Stimulated activated CD8-positive, alpha-beta memory T cell treated with anti-CD3 and anti-CD28 coated beads, Interleukin-4, amount 100 ng/mL, for 1 hour (primary cell): ENCODE measurements at places on chromosomes 5 and 9.

- DNase-seq = no peak
Measured at GRCh38 chr9:79574781-79575180, 3.0 kb downstream of the TLE4 start.

DNA sequence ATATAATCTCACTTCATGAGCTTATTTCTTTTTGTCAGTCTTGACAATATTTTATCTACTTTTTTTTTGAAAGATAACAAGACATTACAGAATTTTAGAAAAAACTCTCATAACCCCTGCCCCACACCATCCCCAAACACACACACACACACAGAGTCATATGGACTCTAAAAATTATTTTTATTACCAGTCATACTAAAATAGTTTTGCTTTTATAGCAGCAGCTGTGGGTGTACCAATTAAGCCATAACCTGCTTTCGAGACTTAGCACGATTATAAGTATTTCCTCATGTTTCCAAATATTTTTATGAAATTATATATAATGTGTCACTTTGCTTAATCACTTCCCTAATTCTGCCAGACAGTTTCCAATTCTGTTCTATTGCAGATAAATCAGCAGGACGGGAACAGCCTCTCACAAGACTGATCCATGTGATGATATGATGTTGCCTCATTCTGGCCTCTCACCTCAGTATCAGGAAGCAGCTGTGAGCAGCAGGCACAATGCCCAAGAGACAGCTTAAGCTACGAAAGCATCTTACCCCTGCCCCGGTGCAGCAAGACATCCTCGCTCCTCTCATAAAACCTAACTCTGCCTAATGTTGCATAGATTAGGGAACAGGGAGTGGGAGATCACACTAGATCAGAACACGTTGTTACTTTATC is 7.0 kb downstream of the PDCL start:
- DNase-seq = no peak

- no peak for DNase-seq
Measured at GRCh38 chr9:125460346-125460745, 198.7 kb downstream of the GAPVD1 start.

GRCh38 chr9:71721855-71722254 is 46.5 kb downstream of the CEMIP2 start:
- DNase-seq = no peak

DNA sequence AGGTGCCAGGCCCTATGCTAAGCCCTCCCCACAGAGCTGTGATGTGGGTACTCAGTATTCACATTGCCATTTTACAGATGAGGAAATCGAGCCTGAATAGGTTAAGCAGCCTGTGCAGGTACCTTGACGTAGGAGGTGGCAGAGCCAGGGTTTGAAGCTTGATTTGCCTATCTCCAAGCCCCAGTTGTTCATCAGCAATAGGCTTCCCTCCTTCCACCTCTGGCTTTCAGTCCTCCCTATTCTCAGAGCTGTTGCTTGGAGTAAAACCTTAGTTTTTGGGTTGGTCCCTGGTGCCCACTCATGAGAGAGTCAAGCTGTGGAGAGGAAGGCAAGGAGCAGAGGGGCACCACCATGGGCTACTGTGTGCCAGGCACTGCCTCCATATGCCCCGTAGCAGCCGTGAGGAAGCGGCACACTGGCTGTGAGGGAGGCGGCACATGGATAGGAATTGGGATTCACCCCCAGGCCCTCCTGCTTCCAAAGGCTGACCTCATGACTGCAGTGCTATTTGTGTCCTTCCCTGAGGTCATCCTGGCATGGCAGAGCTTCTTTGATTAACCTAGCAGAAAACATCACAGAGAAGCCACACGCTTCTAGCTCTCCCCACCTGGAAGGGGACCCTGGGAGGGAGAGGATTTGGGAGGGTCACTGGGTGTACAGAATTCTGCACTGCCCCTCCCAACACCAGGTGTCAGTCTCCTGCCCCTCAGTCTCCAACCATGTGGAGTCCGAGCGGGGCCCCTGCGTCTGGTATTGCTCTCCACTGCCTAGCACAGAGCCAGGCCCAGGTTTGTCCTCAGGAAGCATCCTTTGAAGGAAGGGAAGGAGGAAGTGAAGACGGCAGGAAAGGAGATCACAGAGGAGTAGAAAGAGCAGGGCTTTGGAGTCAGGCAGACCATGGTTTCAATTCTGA is 109.8 kb downstream of the RGS3 start:
- DNase-seq = no peak
